ENCODE measurements at places on chromosomes 7 and 10.

- DNase-seq, result no peak
Measured at GRCh38 chr10:33334805-33335550, 511 bp upstream of the NRP1 start.

- DNase-seq, result no peak
Measured at GRCh38 chr10:77661100-77661499, 23.5 kb upstream of the KCNMA1 start.

DNA sequence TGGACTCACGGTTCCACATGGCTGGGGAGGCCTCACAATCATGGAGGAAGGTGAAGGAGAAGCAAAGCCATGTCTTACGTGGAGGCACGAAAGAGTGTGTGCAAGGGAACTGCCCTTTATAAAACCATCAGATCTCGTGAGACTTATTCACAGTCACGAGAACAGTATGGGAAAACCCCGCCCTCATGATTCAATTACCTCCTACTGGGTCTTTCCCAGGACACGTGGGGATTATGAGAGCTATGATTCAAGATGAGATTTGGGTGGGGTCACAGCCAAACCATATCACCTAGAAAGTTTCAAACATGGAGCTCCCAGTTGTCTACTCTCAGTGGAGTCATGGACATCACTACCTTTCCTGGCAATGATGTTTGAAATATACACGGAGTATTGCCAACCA is 49.6 kb downstream of the CYCS start:
- DNase-seq, result no peak

GRCh38 chr10:113126229-113127201 is 176.5 kb downstream of the TCF7L2 start:
- no peak for DNase-seq

- DNase-seq, result no peak
Measured at GRCh38 chr10:24756283-24756682, 32.6 kb upstream of the ARHGAP21 start.
